Aorta (tissue), 5 donors: ENCODE measurements at places on chromosomes 13 and 19. TPM values are rescaled to one million over a fixed set of nuclear protein-coding genes. Genes with fewer than 3 reads are reported as not detected.

GRCh38 chr19:397941-398706 is 10.8 kb downstream of the C2CD4C start:
- DNase-seq = no peak

DNA sequence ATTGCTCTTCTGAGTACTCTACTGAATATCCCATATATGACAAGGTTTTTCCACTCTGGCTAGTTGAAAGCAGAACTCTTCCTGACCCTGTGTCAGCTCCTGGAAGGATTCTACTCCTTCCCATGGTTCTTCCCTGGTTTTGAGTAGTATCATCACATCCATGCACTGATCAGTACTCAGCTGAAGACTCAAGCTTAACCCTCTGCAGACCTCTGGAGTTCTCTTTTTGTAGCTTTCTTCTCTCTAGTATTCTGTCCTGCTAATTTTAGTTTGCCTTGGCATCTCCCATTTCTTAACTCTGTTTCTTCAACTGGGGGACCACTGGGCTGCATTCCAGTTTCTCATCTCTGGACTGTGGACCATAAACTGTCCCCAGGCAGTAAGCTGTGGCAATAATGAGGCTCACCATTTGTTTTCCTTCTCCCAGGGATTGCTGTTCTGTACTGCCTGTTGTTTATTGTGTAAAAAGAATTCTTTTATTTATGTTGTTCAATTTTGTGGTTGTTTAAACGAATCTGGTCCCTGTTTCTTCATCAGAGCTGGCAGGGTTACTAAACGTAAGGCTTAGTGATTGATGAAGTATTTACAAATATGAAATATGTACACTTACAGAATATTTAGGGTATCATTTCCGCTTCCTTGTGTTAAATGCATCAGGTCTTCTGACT is 19.7 kb downstream of the LPAR6 start:
- DNase-seq = no peak

DNA sequence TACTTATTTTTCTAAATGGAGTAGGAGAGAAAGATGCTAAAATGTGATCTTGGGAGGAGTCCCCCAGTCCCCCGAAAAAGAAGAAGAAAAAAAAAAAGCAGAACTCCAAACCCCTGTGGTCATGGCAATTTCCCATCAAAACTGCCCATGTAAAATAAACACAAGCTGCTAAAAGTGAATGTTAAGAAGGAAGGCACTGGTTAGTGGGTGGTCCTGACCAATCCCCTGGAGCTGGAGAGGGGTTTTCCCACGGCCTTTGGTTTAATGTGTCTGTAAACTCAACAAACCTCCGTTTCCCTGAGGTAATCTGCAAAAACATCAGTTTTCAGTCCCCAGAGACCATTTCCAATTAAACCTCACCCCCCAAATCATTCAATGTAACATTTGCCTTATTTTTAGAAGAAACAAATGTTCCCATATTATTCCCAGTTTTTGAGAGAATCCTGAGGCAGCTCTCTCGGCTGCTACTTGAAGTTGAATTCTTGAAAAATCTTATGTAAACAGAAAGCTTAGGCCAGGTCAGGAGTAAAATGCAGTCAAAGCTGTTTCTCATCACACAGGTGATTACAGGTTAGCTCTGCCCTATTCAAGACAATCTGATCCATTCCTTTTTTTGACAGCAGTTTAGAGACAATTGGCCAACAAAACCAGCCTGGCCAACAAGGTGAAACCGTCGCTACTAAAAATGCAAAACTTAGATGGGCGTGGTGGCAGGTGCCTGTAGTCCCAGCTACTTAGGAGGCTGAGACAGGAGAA is 17.0 kb downstream of the RAB3D start:
- DNase-seq = no peak

The TGDS gene
- 10.4 TPM for total RNA-seq

DNA sequence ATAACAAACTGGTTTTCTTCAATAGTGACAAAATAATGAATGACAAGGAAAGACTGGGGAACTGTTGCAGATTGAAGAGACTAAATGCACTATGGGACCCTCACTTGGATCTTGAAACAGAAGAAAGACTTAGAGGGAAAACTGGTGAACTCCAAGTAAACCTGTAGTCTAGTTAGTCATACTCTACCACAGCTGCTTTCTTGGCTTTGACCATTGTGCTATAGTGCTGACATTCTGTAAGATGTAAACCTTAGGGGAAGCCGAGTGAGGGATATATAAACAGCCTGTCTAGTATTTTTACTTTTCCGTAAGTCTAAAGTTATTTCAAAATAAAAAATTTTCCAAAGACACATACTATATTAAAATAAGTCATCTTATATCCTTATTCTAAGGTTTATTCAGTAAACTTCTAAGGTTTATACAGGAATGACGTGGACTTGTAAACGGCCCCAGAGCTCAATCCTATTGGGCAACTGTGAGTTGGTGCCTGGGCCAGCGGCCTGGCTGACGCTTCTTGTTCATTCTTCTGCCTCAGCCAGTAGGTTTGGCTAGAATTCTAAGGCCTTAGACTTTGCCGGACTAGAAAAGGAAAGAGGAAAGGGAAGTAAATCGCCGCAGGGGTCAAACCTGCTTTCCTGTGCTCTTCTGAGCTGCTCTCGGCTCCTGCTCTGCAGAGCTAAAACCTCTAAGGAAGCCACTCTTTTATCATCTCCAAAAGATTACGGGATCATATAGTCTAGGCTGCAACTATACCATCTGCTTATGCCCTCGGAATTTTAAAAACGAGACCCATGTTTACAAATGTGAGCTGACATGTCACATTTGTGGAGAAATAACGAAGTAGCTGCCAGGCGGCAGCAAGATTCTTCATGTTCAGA is 33.6 kb upstream of the UBE2L5 start:
- DNase-seq = no peak

DNA sequence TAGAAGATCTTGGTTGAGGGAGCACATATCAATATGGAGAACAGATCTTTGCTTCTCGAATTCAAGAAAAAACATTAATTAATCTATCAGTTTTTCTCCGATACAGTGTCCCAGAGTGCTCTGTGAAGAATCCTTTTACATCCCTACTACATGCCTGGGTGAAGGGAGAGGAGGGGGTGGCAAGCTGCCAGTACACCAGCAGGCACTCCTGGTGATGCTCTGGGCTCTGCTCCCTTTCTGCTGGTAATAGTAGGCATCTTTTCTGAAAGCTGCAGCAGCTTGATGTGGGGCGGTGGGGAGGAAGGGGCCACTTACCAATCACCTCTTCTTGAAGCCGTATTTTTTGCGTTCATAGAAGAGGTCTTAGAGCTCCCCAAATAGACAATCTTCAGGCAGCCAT is 30.7 kb downstream of the PBX4 start:
- DNase-seq = no peak

GRCh38 chr13:23636360-23636759 is 66.1 kb downstream of the TNFRSF19 start:
- DNase-seq = no peak

DNA sequence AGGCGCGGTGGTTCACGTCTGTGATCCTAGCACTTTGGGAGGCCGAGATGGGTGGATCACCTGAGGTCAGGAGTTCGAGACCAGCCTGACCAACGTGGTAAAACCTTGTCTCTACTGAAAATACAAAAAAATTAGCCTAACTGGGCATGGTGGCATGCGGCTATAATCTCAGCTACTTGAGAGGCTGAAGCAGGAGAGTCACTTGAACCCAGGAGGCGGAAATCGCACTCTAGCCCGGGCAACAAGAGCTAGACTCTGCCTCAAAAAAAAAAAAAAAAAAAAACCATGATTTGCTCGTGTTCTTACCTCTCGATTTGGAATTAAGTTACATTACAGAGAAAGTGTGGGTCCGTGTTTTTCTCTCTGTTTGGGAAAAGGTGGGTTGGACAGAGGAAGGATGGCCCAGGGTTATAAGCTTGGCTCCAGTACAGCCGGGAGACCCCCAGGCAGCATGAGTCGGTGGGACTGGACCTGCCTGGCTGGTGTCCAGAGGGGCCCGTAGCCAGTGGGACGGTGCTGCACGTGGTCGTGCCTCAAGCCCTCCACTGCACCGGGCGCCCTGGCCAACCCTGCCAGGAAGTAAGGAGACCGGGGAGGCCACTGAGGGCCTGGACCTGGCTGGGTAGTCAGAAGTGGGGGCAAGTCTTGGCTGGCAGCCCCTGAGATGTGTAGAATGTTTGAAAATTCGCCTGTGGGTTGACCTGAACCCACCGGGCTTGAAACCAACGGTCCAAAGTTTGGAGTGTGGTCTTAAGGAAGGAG is 3.7 kb downstream of the RPS15 start:
- no peak for DNase-seq

The KLK2 gene
- total RNA-seq = not detected

DNA sequence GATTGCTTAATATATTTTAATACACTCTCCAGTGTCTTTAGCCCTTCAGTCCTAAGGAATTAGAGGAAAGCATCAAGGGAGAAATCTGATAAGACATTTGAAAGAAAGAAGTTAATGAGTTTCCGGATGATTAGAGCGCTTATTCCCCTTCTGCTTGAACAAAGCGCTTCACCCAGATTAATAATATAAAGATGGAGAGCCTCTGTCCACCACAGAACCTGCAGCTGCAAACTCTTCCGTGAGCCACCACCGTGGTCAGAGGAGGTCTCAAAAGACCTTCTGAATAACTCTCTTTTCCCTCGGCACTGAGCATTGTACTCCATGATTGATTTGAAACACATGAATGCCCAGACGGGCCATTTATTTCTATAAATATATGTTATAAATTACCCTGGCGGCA is 14.2 kb upstream of the TUBGCP3 start:
- DNase-seq = no peak

DNA sequence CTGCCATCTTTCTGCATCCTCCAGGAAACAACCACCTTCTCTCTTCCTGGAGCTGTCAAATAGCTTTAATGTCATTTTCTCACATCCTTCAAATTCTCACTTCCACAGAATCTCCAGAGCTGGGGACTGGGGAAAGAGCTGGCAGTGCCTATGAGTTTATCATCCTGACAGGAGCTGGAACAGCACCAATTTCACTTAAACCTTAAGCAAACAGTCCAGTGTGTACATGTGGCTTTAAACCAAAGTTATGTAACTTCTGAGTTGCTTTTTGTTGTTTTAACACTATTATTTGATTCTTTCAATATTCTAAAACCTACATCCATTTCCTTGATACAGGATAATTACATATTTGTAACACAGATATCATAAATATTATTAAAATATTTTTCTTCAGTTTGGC is 331.5 kb upstream of the ARGLU1 start:
- DNase-seq = no peak

The CEACAM16 gene
- 0.36 TPM for total RNA-seq

DNA sequence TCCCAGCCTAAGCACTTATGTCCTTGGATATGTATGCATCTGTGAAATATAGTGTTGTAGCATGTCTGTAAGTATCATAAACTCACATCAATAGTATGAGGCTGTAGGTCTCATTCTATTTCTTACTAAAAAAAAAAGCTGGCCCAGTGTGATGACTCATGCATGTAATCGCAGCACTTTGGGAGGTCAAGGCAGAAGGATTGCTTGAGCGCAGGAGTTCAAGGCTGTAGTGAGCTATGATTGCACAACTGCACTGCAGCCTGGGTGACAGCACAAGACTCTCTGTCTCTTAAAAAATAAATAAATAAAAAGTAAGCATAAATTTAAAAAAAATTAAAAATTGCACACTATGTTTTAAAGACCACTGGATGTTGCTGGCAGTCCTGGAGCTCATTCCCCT is 79.1 kb upstream of the SPATA13 start:
- DNase-seq = no peak

The PBX4 gene
- 1.4 TPM for total RNA-seq

The LRRC25 gene
- 15.6 TPM for total RNA-seq

- DNase-seq = no peak
These were observed 49.8 kb downstream of the EPS15L1 start for GRCh38 chr19:16421982-16422381.

DNA sequence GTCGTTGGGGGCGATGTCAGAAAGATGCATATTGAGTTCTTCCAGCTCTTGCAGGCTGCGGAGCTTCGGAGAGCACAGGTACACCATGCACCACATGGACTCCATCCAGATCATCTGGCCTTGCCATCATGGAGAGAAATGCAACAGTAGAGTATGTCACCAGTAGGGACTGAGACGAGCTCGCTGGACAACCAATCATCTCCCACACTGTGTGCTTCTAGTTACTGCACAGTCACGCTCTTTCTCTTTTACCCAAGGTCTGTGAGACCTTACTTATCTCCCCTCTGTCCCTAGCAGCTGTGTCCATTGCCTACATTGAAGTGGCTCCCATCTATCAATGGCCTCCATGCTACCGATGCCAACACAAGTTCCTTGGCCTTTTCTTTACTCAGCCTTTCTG is 90.5 kb downstream of the C13orf42 start:
- no peak for DNase-seq

The ZNF536 gene
- 0.62 TPM for total RNA-seq

The ZMYM2 gene
- total RNA-seq = 80.7 TPM

The FAM124A gene
- total RNA-seq = 9.2 TPM

DNA sequence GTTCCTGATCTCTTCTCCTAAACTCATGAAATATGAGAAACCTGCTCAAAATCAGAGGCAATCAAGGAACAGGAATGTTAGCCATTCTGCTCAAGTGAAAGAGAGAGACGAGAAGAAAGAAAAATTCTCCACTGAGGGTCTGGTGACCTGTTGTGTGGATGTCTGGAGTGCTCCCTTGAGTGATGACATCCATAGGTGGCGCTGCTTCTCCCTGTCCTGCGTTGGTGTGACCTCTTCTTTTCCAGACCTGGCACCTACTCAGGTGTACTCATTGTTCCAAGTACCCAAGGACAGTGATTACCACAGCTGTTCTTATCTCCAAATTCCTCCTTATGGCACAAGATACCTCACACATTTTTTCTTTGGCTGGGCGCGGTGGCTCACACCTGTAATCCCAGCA is 4.0 kb downstream of the ZNF223 start:
- DNase-seq = no peak

The NCCRP1 gene
- not detected for total RNA-seq

- no peak for DNase-seq
These were observed 15.5 kb downstream of the PGLS start for GRCh38 chr19:17526922-17527321.

GRCh38 chr19:40933025-40933424 is 51.0 kb upstream of the CYP2A7 start:
- no peak for DNase-seq

- DNase-seq = no peak
These were observed 402.5 kb upstream of the PCDH9 start for GRCh38 chr13:67632590-67632989.

The GNG7 gene
- 2.4 TPM for total RNA-seq

- no peak for DNase-seq
These were observed at the start of gene TEX101 for GRCh38 chr19:43414554-43414953. TSS of gene TEX101 (plus strand) at chr19:43414890. CDS start at chr19:43415920, 1,030 bp downstream.

DNA sequence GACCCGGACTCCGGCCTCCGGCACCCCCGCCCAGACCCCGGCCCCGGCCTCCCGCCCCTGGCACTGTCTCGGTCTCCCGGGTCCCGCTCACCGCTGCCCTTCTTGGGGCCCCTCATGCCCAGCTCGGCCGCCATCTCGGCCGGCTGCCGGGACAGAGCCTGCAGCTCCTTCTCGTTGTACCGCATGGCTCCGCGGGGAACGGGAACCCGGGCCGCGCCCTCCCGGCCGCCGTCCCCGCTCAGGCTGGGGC is 140 bp downstream of the PLEKHJ1 start:
- DNase-seq = no peak

DNA sequence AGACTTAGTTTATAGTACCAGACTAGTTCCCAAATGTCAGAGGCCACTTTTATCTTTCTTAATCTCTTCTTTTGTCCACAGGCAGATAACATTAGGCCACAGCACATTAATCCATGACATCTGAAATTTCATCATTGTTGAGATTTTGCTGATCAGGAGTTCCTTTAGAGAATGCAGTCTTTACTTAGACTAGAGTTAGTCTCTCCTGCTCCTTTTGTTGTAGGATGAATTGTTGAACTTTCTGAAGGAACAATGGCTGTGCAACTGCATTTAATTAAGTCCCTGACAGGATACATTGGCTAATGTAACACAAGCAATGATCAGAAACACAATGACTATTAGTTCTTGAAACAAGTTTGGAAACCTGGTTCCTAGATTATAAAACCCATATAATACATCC is 266.3 kb downstream of the PCDH20 start:
- DNase-seq = no peak
